ENCODE measurements at places on chromosomes 1 and 21.

DNA sequence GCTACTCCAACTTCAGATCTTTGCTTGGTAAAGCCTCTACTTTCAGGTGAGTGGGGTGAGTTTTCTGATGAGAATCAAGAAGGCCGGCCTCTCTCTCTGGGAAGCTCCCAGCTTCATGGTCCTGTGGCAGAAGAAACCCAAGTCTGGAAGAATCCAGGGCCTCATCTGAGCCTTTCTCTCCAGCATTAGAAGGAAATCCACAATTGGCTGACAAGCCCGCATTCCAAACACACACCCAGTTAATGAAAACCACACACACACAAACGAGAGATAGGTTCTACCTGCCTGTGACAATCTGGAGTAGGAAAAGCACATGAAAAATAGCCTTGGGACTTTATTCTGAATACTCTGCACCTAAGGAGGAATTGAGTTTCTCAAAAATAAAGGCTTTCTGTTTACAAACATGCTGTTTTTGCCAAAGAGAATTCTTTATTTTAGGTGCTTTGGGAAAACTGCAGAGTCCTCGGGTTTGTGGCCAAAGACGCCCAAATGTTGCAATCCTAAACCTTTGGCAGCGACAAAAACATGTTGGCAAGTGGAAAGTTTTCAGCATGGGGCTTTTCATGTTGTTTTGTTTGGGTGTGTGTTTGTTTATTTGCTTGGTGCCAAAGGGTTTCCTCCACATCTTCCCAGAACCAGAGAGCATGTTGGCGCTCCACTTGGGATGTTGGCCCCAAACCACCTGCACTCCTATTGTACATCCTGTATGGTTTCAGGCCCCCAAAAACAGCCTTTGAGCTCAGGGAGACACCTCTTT is 216.2 kb downstream of the SETD4 start:
- no peak for DNase-seq

- DNase-seq, result no peak
Measured at GRCh38 chr1:29679828-29680558, 443.7 kb downstream of the PTPRU start.

- no peak for DNase-seq
Measured at GRCh38 chr1:85313888-85314696, 37.7 kb upstream of the BCL10 start.

DNA sequence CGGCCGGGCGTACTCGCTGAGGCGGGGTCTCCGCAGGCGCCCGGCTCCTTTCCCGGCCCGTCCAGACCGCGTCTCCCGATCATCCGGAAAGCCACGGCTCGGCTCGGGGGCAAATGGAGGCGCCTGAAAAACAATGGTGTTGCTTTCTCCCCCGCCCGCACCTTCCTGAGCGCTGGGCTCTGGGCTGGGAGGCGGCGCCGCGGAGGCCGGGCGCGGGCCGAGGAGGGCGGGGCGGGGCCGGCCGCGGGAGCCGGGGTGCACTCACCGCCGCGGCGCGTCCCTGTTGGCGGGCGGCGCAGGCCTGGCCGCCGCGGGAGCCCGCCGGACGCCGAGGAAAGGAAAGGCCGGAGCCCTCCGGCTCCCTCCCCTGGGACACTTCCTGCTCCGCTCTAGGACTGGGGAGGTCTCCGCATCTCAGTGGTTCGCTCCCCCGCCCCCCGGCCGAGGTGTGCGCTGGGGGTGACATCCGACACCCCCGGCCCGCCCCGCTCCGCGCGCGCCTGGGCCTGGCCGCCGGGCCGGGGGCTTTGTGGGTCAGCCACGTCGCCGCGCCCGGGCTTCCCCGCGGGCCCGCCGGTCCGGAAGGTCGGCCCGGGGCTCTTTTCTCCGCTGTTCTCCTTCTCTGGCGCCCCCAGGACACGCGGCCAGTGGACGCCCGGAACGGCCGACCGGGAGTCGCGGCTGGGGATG is at the start of gene ZNF496:
Gene ZNF496, minus strand, starts transcription at position 343 of the 690 bp plus-strand sequence. CDS start 2,289 bp downstream, outside the sequence.
- DNase-seq, result peak; percentile 28

GRCh38 chr1:44288883-44289282 is 66.2 kb downstream of the ERI3 start:
- no peak for DNase-seq

- no peak for DNase-seq
Measured at GRCh38 chr1:155081472-155082300, 3.0 kb downstream of the EFNA3 start.

DNA sequence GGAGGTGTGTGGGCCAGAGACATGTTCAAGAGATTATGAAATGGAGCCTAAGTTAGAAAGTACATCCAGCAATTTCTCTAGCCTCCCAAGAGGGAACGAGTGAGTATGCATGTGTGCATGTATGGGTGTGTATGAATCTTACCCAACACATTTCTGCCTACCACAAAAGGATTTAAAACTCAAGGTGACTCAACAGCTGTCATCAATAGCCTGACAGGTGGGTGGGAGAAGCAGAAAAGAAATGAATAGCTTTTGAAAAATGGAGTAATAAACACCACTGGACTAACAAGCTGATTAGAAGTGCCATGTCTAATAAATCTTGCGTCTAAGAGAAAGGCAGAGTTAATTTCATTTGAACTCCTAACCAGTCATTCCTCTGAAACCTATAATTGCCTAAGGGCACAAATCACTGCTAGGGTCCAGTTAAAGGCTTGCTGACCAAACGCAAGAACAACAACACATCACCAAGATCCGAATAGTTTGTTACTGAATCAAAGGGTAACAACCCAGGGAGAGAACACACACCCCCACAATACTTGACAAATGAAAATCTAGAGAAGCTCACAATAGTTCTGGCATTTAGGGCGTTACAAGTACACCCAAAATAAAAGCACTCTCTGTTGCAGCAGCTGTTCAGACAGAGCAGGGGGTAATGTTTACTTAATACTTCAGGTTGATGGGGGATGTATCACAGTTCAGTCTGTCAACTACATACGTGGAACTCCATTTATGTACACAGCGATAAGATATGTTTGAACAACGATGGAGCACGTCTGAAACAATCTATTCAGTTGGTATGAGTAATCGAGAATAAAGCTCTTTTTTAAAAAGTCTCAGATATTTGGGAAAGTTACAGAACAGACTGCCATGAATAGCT is 1.4 kb downstream of the KIAA0319L start:
- DNase-seq, result no peak

DNA sequence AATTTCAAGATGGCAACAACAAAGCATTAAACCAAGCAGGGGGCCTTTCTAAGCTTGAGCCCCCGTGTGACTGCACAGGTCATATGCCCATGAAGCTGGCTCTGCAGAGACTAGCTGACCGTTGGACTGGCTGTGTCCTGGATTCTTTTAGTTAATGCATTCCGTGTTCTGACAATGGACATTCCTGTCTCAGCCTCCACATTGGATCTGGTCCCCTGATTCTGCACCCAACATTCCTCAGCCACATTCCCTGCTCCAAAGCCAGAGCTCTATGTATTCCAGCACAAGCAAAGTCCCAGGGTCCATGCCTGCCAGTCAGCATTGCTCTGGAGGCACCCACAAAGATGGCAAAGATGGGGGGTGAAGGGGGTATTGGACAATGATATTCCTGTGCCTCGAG is 5.1 kb upstream of the NAV1 start:
- no peak for DNase-seq

DNA sequence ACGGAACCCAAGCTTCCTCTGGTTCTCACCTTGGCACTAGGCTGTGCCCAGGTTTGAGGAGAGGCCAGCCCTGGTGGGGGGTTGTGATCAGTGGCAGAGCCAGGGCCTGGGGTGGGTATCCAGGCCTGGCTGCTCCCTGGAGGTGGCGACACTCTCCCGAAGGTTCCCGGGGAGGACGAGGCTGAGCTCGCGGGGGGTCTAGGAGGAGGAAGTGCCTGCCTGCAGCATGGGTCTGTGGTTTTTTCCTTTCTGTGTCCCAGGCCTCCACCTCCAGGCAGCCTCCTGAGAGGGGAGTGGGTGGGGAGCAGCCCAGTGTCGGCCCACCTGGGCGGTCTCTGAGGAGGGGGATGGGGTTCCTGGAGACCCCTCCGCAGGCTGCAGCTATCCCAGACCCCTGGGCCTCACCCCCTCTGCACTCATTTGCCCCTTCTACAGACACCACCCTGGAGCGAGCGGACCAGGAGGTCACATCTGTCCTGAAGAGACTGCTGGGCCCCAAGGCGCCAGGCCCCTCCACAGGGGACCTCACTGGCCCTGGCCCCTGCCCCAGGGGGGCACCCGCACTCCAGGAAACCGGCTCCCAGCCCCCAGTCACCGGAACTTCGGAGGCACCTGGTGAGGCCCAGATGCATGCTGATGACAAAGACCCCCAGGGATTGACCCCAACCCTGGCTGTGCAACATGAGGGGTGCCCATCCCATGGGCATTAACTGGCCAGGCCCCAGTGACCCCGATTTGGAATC is 44.3 kb downstream of the TRIM11 start:
- no peak for DNase-seq

- no peak for DNase-seq
Measured at GRCh38 chr1:11207898-11208611, 18.9 kb downstream of the ANGPTL7 start.

DNA sequence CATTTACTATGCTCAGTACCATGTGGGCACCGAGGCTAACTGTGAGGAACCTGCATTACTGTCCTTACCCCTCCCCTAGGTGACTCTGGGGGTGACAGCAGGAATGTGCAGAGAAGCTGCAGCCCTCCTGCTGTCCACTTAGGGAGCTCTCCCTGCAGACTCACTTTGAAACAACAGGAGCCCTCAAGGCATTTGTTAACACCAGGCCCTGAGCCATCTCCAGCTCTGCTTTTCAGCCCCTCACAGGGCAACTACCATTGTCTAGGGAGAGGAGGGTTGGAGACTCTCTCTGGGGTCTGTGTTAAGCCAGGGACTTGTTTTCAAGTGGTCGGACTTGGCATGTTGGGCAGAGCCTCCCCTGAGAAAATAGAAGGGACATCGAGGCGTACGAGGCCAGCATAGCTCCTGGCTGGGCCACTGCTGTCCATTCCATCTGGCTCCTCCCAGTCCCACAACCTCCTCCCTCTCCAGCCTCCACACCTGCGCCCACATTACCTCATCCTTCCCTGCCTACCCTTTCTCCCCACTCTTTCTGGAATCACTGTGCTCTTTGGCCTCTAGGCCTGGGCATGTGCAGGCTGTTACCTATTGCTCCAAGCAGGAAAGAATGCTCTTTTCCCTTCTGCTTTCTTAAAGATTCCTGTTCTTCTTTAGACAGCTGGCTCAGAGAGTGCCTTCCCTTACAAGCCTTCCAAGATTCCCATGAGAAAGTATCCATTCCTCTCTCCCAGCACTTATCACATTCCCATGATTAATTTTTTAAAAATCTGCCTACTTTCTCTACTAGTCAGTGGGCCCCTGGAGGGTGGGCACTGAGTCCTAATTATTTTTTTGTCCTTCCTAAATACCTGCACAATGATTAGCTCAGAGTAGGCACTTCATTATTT is 102.7 kb upstream of the GCLM start:
- no peak for DNase-seq

GRCh38 chr1:234715252-234716014 is 105.5 kb upstream of the IRF2BP2 start:
- DNase-seq, result no peak

DNA sequence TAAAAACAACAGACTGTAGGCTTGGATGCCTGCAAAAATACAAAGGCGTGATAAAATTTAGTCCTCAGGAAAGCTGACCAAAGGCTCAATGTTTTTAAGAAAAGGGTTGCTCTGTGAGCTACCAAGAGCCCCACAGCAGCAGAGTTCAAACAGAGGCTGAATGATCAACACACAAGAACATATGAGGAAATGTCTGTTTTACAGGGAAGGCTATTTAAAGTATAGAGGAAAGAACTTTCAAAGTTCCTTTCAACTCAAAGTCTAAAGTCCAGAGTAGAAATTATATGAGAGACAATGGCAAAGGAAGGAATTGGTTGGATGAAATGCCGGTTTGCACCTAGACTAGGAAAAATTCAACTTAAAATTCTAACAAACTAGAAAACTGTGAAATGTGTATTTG is 8.6 kb downstream of the CLSTN1 start:
- DNase-seq, result no peak

GRCh38 chr1:173870252-173871075 is 2.3 kb downstream of the ZBTB37 start:
- no peak for DNase-seq

- no peak for DNase-seq
Measured at GRCh38 chr1:21229246-21230000, 52.7 kb upstream of the EIF4G3 start.

All from stimulated activated CD8-positive, alpha-beta memory T cell treated with anti-CD3 and anti-CD28 coated beads, Interleukin-4, amount 100 ng/mL, for 4 hours (primary cell).